Right lobe of liver (tissue), 6 donors: ENCODE measurements at places on chromosomes 4 and X.

GRCh38 chr4:3284734-3285557 lies 7.9 kb upstream of the RGS12 start:
- DNase-seq, result no peak

- no peak for DNase-seq
These were observed 295.1 kb downstream of the INPP4B start for GRCh38 chr4:142550965-142551364.

- no peak for DNase-seq
These were observed 148.5 kb downstream of the DHRSX start for GRCh38 chrX:2351999-2352995.

DNA sequence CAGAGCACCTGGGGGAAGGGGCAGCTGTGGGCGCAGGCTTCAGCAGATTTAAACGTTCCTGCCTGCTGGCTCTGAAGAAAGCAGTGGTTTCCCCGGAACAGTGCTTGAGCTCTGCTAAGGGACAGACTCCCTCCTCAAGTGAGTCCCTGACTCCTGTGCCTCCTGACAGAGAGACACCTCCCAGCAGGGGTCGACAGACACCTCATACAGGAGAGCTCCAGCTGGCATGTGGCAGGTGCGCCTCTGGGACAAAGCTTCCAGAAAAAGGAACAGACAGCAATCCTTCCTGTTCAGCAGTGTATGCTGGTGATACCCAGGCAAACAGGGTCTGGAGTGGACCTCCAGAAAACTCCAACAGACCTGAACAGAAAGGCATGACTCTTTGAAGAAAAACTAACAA lies 68.1 kb downstream of the ZC4H2 start:
- no peak for DNase-seq

GRCh38 chrX:153631907-153632594 lies 15.0 kb upstream of the DUSP9 start:
- no peak for DNase-seq
